Psoas muscle (tissue), 8 donors: ENCODE measurements at places on chromosomes 6 and 20. TPM values are rescaled to one million over a fixed set of nuclear protein-coding genes. Genes with fewer than 3 reads are reported as not detected.

DNA sequence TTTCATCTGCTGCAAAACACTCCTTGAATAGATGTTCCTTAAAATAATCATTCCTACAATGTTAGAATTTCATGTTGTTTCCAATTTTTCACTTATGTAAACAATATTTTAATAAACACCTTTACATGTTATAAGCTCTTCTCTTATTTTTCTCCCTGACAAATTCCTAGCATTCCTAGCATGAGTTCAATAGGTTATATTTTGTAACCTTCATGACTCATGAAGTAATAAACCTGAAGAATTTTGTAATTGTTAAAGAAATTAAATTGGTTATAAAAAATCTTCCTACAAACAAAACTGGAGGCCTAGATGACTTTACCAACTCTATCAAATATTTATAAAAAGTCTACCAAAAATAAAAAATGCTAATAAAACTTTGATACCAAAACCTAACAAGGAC, 66.3 kb downstream of the NT5E start:
- no peak for DNase-seq

DNA sequence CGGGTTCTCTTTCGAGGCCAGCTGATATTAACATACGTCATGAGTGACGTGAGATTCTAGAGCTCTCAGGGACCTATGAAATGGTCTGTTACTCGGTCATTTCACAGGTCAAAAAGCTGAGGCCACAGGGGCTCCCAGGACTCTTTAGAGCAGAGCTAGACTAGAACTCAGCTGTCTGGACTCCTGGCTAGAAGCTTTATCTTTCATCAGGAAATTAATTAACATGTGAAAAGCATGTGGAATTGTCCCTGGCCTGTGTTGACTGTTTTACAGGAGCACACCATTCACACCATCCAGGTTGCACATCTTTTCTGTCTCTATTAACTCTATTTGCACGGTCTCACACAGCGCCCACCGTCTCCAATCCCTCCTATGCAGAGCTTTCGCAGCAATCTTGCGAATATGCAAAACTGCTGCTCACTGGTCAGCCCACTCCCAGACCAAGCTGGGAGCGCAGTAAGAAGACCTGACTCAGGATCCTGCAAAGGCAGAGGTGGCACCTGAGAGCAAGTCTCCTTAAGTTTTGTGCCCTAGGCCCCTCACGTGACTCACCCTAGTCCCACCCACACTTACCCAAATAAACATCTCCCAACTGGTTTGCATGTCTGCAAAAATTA, 522.5 kb downstream of the CD83 start:
- no peak for DNase-seq

Gene TSBP1
- total RNA-seq = not detected

DNA sequence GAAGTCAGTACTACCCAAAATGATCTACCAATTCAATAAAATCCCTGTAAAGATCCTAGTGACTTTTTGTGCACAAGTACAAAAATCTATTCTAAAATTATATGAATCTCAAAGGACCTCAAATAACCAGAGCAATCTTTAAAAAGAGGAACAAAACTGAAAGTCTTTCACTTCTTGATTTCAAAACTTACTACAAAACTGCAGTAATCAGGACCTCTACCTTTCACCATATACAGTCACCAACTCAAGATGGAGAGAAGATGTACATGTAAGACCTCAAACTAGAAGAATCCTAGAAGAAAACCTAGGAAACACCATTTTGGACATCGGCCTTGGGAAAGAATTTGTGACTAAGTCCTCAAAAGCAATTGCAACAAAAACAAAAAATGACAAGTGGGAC, 109.5 kb upstream of the CD93 start:
- no peak for DNase-seq

- no peak for DNase-seq
These were observed 237.9 kb downstream of the LRFN2 start for GRCh38 chr6:40349123-40349900.

DNA sequence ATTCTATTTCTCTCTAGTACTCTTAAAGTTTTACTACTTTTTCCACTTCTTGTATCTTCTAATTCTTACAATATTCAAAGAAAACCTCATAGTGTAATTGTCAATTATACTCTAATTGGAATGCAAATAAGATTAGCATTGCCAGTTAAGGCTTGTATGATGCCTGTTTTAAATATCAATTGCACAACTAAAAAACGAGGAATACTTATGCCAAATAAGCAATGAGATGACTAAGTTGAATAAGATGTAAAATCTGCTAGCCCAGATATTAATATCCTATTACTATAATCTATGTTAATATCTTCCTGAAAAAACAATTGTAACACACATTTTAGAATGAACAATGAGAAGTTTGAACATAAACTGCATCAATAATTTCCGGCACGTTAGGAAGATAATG, 13.3 kb upstream of the AKAP7 start:
- no peak for DNase-seq

DNA sequence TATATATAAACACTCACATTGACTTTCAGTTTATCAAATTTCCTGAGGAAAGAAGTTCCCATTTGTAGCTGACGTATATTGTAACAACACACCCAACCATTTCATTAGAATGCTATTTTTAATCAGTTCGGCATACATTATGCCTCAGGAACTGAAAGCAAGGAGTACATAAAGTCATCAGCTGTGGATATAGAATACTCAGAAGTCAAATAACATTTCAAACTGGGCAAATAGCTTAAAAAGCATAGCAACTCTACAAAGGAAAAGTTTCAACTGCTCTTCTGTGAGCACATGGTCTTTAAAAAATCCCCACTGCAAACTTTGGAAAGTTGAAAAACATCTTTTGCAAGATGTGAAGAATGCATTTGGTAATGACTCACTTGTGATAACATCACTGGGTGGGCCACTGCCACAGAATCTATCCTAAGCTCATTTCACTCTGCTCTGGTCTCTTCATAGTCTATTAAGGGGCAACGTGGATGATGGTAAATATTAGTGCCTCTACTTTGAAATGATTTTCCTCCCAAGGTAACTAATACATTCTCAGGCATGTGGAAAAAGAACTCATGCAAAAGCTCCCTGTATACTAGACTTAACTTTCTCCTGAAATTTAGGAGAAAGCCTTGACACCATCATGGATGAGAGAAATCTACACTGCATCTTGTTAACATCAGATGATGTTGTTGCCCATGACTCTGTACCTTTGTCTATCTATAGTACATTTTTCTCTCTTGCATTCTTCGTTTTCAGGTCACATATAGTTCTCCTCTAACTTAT, 49.2 kb downstream of the FYN start:
- DNase-seq = no peak

- peak; percentile 22 for DNase-seq
These were observed 8.9 kb downstream of the SNHG17 start for GRCh38 chr20:38426006-38426897.

Gene ZC3H12D
- 0.41 TPM for total RNA-seq

DNA sequence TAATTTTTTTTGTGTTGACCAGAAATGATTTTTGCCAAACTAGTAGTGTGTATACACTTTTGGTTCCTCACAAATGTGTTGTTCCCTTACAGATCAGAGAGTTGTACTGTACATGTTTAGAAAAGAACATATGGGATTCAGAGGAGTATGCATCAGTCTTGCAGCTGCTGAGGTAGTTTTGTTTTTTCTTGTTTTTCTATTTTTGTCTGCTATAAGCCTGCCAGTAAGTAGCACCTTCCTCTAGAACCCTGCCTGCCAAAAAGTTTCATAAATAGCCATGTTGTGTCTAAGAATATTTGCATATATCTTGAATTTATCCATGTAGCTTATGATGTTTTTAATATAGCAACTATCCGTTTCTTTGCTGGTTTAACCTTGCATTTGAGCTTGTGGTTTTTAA, 46.4 kb downstream of the ORC3 start:
- no peak for DNase-seq

Gene ARG1
- 0.59 TPM for total RNA-seq

DNA sequence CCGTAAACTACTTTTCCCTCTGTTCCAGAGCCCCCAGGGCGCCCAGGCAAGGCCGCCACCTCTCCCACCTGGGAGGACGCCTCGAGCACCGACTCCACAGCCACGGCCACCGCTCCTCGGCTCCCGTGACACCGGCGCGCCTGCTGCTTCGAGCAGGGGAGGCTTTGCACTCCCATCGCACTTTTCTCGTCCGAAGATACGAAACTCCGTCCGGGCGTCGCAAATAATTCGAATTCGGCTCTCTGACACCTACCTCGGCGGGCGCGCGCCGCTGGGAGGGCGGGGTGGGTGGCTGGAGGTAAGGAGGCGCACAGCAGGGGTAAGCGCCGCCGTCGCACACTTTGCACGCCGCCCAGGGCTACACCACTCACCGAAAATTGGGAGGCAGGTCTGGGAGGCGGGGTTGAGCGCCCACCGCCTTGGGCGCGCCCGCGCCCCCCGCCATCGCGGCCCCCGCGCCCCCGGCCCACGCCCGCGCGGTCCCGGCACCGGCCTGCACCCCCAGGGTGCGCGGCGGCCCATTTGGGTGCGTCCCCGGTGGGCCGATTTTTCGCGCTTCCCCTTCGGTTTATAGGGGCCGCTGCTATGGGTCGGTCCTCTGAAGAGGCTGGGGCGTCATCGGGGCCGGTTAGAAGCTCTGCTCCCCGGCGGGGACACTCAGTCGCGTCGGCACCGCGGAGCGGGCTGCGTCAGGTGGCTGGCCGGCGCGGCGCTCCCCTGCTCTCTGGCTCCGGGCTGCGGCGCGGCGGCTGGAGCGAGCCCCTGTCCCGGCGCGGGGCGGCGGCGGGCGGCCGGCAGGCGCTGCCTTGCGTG, 36.2 kb downstream of the GNAS start:
- peak; percentile 83 for DNase-seq

GRCh38 chr20:34970846-34971560, 15.3 kb downstream of the MYH7B start:
- DNase-seq = no peak

Gene TOX2
- 0.38 TPM for total RNA-seq

- no peak for DNase-seq
These were observed 158.3 kb upstream of the JAG1 start for GRCh38 chr20:10832141-10832540.

- no peak for DNase-seq
These were observed 6.0 kb upstream of the AVP start for GRCh38 chr20:3090565-3090964.

GRCh38 chr6:84017709-84018452, 15.7 kb upstream of the MRAP2 start:
- no peak for DNase-seq
